ENCODE measurements at places on chromosomes 13 and 19.

DNA sequence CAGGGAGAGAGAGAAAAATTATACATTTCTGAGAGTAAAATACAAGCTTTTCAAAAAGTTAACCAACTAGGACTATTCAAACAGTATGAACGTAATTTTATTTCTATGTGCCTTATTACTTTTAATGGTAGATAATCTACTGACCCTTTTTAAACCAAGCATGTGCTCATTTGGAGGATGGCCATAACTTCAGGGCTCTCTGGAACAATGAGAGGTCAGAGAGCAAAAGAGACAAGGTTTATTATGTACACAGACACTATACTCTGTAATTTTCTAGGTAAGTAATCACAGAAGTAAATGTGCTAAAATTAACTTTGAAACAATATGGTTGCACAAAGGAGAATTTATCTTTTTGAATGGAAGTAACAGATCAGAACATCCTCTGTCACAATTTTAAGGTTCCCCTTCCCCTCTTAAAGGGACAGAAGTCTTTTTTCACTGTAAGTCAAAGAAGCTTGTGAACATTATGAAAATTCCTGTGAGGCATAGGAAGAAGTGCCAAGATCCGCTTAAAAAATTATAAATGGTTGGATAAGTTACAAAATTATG lies 1.0 kb downstream of the POSTN start:
- no peak for DNase-seq

DNA sequence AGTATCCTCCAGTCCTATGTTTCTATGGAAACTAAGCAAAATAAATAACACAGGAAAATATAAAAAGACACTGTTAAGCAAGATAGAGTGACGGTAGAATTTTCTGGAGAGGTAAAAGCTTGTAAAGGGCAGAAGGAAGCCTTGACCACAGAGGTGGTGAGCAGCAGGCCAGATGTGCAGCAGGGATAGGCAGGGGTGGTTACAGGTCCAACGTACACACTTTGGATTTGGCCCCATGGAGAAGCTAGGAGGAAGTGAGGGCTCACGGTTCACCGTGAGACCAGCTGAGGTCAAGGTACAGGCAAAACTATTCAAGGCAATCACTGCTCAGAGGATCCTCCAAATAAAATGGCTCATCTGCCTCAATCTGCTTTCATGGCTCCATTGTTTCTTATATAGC lies 242.8 kb downstream of the B3GLCT start:
- DNase-seq = no peak

DNA sequence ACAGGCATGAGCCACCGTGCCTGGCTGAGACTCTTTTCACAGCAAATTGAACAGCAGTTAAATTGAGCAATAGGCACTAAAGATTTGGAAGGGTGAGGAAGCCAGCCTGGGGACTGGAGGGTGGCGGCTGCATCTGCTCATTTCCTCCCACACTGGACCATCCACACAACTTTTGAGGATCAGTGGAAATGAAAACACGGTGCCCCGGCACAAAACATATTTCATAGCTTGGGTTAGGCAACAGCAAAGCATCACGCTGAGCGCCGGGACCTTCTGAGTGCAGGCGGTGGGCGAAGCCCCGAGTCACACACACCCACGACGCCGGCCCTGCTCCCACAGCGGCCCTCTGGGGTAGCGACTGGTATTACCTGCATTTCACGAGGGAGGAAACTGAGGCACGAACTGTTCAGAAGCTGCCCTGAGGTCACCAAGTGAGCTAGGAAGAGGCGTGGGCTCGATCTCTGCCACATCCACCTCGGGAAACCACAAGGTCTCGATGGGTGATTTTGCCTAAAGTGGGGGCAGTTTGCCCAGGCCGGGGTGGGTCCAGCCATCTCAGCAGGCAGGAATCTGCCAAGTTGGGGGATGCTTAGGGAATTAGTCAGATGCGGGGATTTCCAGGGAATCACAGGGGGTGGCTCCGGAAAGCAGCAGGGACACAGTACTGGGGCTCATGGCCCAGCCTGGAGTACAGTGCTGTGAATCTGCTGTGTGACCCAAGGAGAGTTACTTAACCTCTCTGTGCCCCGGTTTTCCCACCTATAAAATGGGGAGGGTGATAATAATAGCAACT lies 3.5 kb upstream of the SBNO2 start:
- no peak for DNase-seq

GRCh38 chr19:6103217-6103644 lies 7.1 kb downstream of the RFX2 start:
- DNase-seq = no peak

GRCh38 chr19:42872608-42873007 lies 6.9 kb downstream of the PSG1 start:
- no peak for DNase-seq

- DNase-seq = no peak
Measured at GRCh38 chr19:2613507-2614295, 88.8 kb downstream of the GNG7 start.

DNA sequence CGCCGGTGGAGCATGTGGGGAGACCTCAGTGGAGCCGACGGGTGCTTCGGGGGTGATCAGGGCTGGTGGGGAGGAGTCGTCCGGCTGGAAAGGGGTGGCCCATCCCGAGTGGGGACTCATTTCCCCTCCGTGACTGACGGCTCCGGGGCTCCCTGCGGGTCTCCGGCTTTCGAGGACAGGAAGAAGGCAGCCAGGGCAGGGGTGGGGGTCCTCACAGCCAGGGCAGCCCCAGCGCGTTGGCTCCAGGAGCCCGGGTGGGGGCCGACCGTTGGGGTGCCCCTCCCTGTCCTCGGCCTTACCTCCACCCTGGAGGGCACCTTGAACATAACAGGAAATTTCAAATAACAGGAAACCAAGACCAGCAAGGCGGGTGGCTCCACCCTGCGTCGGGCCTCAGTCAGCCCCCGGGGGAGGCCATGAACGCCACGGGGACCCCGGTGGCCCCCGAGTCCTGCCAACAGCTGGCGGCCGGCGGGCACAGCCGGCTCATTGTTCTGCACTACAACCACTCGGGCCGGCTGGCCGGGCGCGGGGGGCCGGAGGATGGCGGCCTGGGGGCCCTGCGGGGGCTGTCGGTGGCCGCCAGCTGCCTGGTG lies at the start of gene S1PR4:
Gene S1PR4, plus strand, starts transcription at position 393 of the 596 bp plus-strand sequence. Its CDS starts 24 bp downstream, at position 417.
- DNase-seq = no peak

- no peak for DNase-seq
Measured at GRCh38 chr13:42021851-42022250, 26.6 kb upstream of the DGKH start.

DNA sequence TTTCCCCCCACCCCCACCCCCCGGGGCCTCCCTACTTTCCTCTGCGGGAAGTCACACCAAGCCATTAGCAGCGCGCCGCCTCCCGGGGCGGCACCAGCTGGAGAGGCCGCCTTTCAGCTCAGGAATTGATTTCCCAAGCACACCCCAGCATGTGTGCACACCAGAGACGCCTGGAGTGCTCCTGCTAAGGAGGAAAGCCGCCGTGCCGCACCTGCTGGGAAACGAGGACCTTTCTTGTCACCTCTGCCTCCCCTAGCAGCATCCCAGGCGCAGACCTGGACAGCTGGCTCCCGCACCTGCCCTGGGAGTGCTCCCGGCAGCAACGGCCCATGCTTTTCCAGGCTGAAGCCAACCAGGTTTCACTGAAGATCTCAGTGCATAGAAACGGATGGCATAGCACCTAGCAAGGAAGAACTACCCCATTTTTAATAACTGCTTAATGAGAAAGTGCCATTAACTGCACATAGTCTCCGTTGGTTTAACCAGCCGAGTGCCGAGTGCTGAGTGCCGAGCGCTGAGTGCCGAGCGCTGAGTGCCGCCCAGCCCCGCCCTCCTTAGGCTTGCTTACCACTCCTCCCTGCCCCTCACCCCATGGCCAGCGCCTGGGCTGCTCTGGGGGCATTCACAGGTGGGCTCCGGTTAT lies 165.0 kb downstream of the USP12 start:
- no peak for DNase-seq

DNA sequence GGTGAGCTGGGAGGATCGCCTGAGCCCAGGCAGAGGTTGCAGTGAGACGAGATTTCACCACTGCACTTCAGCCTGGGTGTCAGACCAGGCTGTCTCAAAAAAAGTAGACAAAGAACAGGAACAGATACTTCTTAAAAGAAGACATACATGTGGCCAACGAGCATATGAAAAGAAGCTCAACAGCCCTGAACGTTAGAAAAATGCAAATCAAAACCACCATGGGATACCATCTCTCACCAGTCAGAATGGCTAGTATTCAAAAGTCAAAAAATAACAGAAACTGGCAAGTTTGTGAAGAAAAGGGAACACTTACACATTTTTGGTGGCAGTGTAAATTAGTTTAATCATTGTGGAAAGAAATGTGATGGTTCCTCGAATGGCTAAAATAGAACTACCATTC lies 3.0 kb upstream of the LGALS14 start:
- no peak for DNase-seq

DNA sequence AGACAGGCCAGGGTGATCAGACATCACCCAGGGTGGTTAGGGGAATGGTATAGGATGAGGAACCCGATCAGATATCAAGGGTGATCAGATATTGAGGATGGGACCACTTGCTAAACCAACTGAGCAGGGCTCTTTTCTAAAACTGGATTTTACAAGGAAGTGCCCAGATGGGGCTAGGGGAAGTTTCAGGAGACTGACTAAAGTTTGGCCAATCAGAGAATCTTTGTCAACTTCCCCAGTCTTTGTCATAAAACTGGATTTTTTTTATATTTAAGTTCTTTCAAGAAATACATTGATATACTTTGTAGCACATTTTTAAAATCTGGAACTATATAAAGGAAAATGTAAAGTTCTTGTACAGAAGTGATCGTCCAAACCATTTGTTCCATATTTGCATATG lies 30.5 kb upstream of the DLEU7 start:
- no peak for DNase-seq

GRCh38 chr13:26051657-26052311 lies at the start of gene SHISA2:
TSS of gene SHISA2 (minus strand) at chr13:26052016. CDS start at chr13:26050975, 1,041 bp downstream.
- no peak for DNase-seq
